Omental fat pad (tissue), 4 donors: ENCODE measurements at places on chromosomes 13 and 19.

DNA sequence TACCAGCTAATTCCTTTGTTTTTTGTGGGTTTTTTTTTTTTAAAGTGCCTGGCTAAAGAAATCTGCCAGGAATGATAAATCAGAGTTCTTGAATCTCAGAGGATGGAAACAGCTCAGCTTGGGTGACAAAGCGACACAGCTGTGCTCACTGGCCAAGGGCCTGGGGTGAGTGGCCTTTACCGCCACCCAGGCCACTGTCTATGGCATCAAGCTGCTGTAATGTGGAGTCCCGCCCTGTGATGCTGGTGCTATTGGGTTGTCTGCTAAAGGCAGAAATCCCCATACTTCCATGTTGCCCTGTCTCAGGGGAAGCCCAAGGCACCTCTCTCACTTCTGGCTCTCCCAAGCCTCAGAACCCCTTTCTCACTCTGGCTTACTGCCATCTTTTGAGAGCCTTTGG, 82.6 kb upstream of the FARP1 start:
- DNase-seq: no peak

DNA sequence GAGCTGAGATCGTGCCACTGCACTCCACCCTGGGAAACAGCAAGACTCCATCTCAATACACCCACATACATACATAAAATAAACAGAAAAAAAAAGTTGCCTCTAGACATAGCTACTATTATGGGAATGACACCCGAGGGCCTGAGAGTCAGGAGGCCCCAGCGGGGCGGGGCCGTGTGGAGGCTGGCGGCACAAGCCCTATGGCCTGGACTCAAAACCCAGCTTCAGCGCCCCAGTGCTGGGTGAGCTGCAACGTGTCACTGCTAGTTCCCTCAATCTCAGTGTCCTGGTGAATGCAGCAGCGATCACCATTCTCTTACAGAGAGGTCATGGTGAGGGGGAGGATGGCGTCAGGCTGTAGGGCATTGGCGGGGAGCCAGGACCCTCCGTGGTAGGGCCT, 9.2 kb upstream of the ZSCAN1 start:
- no peak for DNase-seq

- no peak for DNase-seq
Measured at GRCh38 chr13:21047591-21048282, 13.6 kb downstream of the LATS2 start.

DNA sequence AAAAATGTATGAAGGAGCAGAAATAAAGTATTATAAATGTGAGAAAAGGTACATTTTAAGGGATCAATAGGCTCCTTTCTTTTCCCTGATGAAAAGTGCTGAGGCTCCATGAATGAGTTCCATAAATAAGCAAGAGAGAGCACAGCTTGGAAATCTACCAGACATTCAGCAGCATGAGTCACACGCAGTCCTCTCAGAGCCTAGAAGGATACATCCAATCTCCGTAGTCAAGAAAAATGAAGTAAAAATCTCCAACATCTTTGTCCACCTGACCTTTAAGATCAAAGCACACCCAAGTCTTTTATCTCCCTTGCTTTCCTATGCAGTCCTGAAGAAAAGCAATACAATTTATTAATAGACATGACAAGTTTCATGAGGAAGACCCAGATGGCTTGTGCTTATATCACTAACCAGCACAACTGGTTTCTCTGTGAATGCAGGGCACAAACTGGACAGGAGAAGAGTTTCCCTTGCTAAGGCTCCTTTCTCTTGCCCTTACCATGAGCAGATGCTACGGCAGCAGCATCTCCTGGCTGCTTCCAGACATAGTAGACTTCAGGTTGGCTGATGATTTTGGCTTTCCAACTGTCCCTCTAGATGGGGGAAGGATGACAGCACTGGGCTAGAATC, 730.8 kb downstream of the EFNB2 start:
- no peak for DNase-seq

DNA sequence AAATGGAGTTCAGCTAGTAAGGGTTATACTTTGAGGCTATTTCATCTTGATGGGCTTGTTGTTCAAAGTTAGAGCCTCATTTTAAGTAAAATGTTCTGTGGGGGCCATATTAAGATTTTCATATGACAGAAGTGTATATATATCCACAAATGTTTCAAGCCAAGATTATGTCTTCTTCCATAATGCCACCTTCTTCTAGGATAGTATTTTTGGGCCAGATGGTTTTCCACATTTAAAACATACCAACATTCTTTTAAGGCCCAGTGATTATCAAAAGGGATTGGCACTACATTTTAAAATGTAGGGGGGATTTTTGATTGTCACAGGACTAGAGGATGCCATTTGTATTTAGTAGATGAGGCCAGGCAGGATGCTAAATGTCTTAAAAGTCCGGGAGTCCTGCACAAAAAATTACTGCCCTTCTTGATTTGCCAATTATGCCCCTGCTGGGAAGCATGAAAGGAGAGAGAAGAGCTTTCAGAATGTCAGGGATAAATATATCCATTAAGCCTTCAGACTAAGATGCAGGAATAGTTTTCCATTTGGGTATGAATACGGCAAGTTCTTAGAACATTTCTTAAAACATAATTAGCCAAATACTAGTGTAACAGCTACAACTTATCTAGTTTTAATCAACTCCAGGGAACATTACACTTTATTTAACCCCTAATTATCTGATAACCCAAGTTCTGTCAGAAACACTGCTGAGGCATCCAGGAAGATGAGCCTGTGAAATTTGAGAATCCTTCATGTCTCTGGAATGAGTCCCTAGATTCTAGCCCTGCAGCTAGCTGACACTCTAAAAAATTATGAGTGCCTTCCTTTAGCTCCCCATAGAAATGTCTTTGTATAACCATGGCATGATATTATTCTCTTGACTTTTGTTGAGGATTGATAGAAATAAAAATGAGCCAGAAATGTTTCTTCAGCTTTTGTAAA, 34.0 kb downstream of the ITM2B start:
- no peak for DNase-seq

- DNase-seq: no peak
Measured at GRCh38 chr19:295687-296370, 4.6 kb upstream of the PLPP2 start.

DNA sequence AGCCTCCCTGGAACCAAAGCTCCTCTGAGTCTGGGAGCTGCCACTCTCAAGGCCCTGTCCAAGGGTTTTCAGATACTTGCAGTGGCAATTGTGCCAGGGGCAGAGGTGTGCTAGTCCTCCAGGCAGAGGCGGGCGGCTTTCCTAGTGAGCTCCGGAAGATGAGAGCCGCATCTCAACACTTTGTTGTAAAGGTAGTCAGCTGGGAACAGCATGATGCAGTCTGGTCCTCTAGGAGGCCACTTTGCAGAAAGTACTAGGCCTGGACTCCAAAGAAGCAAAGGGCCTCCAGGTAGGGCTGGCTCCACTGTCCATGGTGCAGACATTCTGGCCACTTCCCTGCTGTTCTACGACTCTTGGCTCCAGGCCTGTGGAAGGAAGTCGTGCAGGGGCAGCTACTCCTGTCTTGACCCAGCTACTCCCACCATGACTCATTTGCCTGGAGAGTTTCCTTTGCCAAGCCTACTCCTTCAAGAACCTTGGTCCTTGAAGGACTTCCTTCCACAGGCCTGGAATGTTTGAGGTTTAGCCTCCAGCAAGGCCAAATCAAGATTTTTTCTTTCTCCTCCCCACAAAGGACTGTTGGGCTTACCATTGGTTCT, 9.9 kb upstream of the ZNF536 start:
- no peak for DNase-seq

DNA sequence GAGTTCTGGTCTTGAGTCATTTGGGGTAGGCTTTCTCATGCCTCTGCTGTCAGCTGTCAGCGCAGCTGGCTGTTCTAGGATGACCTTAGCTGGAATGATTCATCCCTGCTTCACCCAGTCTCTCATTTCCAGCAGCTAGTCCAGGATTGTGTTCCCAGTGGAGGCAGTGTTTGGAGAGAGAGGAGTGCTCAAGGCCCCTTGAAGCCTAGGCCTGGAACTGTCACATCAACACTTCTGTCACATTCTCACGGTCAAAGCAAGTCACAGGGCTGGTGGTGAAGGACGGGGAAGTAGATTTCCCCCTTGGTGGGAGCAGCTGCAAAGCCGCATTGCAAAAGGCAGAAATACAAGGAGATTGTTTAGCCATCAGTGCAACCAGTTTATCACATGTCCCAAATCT, 15.2 kb downstream of the TPT1 start:
- DNase-seq: no peak

DNA sequence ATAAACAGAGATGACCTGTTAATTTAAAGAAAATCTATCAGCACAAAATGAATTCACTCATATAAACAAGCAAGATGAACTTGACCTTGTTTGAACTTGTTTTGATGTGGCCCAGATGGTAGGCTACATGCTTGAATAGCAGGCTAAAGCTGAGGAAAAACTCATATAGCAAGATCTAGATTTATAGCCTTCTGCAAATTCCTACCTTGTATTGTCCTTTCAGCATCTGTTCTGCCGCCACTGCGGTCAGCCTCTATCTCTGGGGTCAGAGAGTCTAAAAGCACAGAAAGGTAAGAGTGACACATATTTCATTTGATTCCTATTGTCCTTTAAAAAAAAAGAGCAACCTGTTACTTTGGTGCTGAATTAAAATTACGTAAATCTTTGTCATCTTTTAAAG, 392.1 kb downstream of the DACH1 start:
- no peak for DNase-seq

GRCh38 chr13:42258747-42259146, 13.2 kb upstream of the AKAP11 start:
- DNase-seq: no peak

DNA sequence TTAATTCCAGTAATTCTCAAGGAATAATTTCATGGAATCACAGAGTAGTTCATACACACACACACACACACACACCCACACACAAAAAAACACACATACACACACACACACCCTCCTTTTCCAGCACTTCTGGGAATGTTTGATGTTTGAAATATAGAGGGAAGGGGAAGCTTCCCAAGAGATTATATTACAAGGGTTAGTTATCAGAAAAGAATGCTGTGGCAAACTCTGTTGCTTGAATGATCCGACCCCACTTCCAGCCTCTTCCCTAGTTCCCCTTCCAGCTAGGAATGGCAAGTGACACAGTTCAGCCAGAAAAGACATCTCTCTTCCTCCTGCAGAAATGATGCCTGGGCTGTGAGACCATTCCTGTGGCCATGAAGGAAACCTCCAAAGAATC, 49.9 kb downstream of the KCTD12 start:
- DNase-seq: no peak

GRCh38 chr13:102089177-102089576, 312.7 kb downstream of the FGF14 start:
- DNase-seq: no peak

- DNase-seq: no peak
Measured at GRCh38 chr13:44340508-44340907, 33.1 kb upstream of the SERP2 start.

- DNase-seq: no peak
Measured at GRCh38 chr19:371501-372168, 27.0 kb upstream of the MIER2 start.

- DNase-seq: no peak
Measured at GRCh38 chr19:39135701-39136100, 10.1 kb downstream of the PAK4 start.

- DNase-seq: no peak
Measured at GRCh38 chr13:46071590-46072249, 19.2 kb upstream of the ZC3H13 start.

- DNase-seq: no peak
Measured at GRCh38 chr13:52737965-52738364, 1.7 kb downstream of the CNMD start.

DNA sequence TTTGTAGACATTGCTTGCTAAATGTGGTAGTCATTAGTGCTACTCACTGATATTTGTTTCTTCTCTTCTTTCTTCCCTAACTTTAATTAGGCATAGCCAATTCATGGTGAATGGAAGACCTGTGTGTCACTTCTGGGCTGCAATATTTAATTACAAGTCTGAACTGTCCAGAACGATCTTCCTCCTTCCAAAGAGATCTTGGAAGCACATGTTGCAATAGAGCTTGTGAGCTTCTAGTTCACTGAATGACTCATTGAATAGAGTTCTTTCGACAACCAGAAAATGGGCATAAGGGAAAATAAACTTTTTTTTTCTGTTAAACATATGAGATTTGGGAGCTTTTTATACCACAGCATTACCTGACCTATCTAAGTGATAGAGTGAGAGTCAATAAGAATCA, 1264.6 kb downstream of the PCDH9 start:
- DNase-seq: no peak

DNA sequence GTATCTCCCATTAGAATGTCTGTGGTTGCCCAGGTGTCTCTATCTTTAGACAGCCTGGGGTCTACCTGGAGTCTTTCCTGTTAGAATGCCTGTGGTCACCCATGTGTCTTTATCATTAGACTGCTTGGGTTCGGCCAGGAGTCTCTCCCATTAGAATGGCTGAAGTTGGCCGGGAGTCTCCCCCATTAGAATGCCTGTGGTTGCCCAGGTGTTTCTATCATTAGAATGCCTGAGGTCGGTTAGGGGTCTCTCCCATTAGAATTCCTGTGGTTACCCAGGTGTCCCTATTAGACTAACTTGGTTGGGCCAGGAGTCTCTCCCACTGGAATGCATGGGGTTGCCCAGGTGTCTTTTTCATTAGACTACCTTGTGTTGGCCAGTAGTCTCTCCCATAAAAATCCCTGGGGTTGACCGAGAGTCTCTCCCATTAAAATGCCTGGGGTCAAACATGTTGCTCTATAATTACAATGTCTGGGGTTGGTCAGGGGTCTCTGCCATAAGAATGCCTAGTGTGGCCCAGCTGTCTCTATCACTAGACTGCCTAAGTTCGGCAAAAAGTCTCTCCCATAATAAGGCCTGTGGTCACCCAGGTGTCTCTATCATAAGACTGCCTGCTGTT, 1448.7 kb downstream of the UQCRFS1 start:
- no peak for DNase-seq

- no peak for DNase-seq
Measured at GRCh38 chr13:43800828-43801227, 14.1 kb upstream of the ENOX1 start.

- no peak for DNase-seq
Measured at GRCh38 chr19:56270676-56271075, 1.9 kb upstream of the EDDM13 start.

DNA sequence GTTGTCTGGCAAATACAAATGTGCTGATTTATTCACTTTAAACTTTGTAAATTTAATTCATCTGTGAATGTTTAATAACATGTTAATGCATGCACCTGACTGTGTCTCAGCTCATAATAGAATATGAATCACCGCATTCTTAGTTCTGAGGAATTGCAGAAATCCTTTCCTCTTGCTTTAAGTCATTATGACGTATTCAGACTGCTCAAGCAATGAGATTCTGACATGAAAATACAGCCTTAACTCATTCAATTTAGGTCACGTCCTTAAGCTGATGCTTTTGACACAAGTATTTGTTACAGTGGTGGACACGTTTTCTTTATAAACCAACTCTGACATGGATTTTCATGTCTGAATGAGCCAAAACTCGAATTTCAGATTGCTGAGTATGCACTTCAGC, 541.0 kb upstream of the KLF12 start:
- no peak for DNase-seq

- DNase-seq: no peak
Measured at GRCh38 chr13:113034451-113035212, 65.6 kb downstream of the MCF2L start.

DNA sequence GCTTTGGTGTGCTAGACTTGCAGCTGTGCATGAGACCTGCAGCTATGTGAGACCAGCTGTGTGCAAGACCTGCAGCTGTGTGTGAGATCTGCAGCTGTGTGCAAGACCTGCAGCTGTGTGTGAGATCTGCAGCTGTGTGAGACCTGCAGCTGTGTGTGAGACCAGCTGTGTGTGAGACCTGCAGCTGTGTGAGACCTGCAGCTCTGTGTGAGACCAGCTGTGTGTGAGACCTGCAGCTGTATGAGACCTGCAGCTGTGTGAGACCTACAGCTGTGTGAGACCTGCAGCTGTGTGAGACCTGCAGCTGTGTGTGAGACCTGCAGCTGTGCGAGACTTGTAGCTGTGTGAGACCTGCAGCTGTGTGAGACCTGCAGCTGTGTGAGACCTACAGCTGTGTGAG, 6.7 kb upstream of the DCUN1D2 start:
- no peak for DNase-seq
